ENCODE measurements at places on chromosomes 5 and 9. TPM values are rescaled to one million over a fixed set of nuclear protein-coding genes. Genes with fewer than 3 reads are reported as not detected.

TAF11L2 gene
- not detected for polyA plus RNA-seq

ADAMTS12 gene
- 0.75 TPM for polyA plus RNA-seq

PDLIM7 gene
- 46.4 TPM for polyA plus RNA-seq

GRCh38 chr9:107243742-107244141, 39.3 kb upstream of the RAD23B start:
- no peak for DNase-seq

GRCh38 chr5:61575103-61575502, 243.0 kb downstream of the ZSWIM6 start:
- DNase-seq: peak; percentile 57

DNA sequence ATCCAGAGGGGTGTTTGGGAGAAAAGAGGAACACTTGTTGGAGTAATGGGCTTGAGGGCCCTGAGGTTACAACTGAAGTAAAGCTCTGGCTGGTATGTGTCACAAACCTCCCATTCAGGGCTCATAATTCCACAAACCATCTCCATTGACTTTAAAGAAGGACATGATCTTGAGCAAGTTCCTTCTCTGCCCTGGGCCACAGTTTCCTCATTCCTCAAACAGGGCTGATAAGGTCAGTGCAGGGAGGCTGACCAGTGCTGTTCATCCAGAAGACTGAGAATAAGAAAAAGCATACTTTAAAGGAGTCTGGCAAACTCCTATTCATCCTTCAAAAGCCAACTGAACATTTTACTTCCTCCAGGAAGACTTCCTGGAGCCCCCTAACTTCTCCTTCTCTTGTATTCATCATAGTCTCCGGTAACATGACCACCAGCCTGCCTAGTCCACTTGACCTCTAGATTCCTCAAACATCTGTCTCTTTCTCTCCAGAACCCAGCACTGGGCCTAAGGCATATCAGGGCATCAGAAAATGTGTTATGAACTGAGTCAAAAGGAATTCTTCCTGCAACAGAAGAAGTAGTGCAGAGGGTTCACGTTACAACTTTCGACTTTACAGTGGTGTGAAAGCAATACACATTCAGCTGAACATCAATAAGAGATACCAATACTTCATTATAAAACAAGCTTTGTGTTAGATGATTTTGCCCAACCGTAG, 20.7 kb upstream of the PTPN3 start:
- DNase-seq: no peak

GRCh38 chr5:33261305-33261704, 179.5 kb upstream of the TARS1 start:
- DNase-seq: no peak

DNA sequence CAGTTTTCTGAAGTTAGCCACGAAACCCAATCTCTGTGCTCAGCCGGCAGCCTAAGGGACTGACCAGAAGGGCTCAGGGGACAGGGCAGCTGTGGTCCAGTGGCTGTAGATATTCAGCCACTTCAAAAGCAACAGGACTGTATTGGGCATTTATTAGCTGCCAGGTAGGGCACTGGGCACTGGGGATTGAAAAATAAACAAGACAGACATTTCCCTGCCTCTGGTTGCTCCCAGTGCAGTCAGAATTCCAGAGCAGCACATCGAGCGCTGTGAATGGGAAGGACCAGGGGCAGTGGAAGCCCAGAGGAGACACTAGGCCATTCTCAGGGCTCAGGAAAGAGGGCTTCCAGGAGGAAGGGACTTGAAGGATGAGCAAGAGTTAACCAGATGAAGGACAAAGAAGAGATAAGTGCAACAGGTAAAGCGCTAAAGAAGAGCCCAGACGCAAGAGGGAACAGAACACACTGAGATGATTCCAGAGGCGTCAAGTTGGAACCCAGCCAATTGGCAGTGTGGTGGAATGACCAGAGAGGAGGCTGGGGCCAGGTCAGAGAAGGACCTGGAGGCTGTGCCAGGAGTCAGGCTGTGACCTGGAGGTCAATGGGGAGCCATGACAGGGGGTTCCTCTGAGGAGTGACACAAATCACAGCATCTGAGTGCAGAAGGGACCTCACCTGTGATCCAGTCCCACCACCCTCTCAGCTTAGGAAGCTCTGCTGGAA, 122.5 kb upstream of the ZNF618 start:
- DNase-seq: no peak

Measured in kidney (tissue), 22 donors.